Stimulated activated CD8-positive, alpha-beta memory T cell treated with anti-CD3 and anti-CD28 coated beads, Interleukin-4, amount 100 ng/mL, for 1 hour (primary cell): ENCODE measurements at places on chromosomes 16 and 17.

- peak; percentile 27 for DNase-seq
Observed at GRCh38 chr16:82229800-82230619, 60.0 kb upstream of the MPHOSPH6 start.

GRCh38 chr17:75601057-75601987 is 13.7 kb downstream of the MYO15B start:
- DNase-seq: peak; percentile 39

DNA sequence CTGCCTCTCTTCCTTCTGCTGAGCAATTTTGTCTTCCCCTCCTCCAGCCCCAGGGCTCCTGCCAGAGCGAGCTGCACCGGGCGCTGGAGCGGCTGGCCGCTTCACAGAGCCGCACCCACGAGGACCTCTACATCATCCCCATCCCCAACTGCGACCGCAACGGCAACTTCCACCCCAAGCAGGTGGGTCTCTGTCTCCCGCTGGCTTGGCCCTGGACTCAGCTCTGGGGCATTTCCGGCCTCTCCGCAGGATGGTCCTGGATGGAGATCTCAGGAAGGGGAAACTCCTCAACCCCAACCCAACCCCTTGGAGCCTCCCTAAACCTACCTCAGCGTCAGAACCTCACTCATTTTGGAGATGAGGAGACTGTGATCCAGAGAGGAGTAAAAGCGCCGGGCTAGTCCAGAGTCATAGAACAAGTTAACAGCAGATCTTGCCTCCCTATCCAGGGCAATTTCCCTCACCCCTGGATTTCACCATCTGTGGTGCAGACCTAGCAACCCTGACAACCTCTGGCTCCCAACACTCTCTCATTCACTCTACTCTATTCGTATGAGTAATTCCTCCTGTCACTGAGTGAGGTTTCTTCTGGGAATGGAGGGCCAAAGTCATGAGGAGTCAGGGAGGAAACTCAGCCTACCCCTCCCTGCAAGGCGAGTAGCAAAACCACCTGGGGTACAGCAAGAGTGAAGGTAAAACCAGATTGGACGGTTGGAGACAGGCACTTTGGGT is 10.8 kb downstream of the IGFBP4 start:
- no peak for DNase-seq

GRCh38 chr16:56855946-56856345 is 9.1 kb upstream of the SLC12A3 start:
- DNase-seq: no peak

GRCh38 chr17:78658281-78658785 is 81.1 kb upstream of the DNAH17 start:
- no peak for DNase-seq

- no peak for DNase-seq
Observed at GRCh38 chr16:78528265-78528664, 428.8 kb downstream of the WWOX start.

DNA sequence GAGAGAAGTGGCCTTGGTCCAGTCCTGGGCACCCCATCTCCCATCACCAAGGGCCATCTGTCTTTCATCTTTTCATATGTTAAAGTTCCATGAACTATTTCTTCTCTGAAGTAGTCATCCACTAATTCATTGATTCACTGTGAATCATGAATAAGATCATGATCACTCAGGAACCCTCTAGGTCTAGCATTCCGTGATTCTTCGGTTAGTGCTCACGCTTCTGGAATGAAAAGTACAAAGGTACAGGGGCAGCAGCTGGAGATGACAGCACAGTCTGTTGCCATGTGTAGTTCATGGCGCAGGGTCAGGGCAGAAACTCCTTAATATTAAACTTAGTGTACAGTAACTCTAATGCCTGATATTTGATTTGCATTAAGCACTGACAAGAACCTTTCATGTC is 127.1 kb downstream of the CDH13 start:
- DNase-seq: no peak

DNA sequence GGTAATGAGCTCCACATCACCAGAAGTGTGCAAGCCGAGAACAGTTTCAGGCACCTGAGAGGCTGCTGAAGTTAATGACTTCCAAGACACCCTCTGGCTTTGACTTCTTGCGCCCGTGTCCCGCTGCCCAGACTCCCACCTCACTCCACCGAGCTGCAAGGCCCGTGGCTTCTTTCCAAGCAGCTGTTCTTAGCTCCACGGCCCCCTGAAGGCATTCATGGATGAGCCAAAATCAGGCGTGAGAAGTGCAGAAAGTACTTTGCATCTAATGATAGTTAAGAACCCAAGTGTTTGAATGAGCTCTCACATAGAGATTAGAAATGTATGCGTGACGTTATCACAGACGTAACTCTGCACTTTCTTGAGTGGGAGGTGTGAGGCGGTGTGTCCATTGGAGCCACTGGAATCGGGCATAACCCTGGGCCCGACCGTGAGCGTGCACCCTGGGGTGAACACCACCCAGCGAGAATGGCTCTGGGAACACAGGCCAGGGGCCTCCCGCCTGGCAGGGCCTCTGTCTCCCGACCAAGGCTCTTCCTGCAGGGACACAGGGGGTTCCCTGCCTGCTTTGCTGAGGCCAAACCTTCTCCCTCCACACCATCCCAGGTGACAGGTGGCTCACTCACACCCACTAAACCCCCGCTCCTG is 11.0 kb downstream of the NPTX1 start:
- no peak for DNase-seq

GRCh38 chr16:82993926-82994325 is 367.2 kb downstream of the CDH13 start:
- DNase-seq: no peak

GRCh38 chr16:16915771-16916170 is 536.8 kb downstream of the NPIPA7 start:
- DNase-seq: no peak

DNA sequence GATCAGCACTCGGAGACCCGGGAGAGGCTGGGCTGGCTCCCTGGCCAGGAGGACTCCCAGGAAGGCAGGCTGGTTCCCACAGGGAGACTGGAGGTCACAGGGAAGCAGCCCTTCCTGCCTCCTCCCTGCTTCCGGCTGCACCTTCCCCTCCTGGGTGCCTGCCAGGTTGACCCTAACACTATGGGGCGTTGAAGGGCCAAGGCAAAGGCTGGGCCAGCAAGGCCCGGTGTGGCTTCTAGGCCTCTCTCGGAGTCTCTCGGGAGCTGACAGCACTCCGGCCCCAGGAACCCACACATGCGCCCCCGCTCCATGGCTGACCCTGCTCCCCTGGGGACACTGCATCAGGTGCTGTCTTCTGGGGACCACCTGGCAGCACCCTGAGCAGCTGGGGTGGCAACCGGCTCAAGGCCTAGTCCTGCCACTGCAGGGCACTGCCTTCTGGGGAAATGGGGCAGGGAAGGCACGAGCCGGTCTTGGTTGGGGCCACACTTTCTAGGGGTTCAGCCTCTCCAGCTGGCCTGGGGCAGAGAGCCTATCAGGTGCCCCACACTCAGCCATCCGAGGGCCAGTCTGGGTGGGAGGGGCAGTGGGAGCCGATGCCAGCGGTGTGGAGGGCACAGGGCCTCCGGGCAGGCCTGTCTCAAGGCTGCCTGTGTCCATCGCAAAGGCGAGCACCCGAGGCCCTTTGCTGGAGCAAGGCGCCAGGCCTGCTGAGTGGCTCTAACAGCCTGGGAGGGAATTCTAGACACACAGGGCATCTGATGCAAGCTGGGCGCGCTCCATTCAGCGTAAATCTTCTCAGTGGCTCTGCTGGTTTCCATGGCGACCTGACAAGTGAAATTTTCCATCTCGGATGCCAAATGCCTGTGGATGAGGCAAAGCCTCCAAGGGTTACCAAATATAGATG is 5.6 kb upstream of the MTSS2 start:
- no peak for DNase-seq

DNA sequence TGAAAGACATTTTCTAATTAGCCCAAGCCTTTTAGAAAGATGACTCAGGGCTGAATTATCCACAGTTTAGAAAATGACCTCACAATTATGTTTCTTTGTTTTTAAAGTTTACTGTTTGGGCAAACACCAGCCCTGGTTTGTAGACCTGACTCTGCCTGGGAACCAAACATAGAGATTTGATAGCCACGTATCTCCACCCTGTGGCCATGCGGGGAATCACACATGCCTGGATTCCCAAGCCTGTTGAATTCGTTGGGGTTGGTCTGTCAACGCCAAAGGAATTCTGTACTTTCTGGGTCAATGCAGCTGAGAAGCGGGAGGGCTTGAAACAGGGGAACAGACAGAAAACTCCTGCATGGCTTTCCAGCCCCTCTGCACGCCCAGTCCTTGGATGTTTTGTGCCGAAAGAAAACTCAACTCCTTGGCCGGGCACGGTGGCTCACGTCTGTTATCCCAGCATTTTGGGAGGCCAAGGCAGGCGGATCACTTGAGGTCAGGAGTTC is 26.9 kb downstream of the CD300A start:
- DNase-seq: no peak

- DNase-seq: no peak
Observed at GRCh38 chr17:1533661-1534325, 17.4 kb upstream of the INPP5K start.

DNA sequence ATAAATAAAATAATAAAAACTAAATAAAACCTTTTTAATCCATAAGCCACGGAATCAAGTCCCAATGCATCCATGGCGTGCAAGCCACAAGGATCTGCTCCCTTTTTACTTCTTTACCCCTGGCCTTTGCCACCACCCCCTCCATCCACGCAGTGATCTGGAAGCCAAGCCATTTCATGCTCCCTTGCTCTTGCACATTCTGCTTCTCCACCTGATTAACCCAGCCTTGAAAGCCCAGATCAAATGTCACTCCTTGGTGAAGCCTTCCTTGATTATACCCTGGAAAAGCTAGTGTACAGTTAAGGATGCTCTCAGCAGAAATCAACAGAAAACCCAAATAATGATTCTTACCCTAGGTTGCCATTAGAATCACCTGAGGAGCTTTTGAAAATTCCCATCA is 9.9 kb downstream of the LRRC3C start:
- DNase-seq: no peak

- DNase-seq: no peak
Observed at GRCh38 chr16:56262148-56262547, 70.9 kb downstream of the GNAO1 start.

DNA sequence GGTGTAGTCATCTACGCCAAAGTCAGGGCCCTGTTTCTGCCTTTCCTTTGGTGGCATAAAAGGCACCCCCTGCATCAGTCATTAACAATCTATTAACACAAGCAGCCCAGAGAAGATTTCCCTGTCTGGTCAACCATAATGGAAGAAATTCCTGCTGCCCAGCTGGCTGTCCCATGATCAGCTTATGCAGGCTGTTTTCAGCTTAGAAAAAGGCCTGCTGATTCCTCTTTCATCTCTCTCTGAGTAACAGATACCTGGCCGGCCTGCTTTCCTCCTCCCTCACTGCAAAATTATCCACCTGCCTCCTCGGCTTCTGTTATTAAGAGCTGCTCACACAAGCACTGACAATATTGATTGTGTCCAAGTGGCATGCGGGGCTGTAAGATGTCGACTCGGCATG is 70.3 kb upstream of the MMP2 start:
- no peak for DNase-seq

DNA sequence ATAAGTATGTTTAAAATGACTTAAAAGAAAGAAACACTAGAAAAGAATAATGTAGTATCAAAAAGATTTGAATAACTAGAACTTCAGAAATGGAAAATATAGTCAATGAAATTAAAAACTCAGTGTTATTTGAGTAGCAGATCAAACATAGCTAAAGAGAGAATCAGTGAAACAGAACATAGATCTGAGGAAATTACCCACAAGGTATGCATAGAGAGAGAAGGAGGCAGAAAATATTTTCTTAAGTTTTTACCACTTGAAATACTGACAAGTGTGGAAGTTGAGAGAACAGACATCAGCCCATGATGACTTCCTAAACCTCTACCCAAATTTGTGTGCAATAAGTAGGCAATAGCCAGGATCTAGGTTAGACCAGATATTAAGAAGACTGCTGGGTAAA is 52.4 kb downstream of the ARHGAP17 start:
- DNase-seq: no peak

- DNase-seq: no peak
Observed at GRCh38 chr16:31472709-31473203, 804 bp downstream of the TGFB1I1 start.

- no peak for DNase-seq
Observed at GRCh38 chr17:79631640-79632431, 21.0 kb upstream of the RBFOX3 start.

DNA sequence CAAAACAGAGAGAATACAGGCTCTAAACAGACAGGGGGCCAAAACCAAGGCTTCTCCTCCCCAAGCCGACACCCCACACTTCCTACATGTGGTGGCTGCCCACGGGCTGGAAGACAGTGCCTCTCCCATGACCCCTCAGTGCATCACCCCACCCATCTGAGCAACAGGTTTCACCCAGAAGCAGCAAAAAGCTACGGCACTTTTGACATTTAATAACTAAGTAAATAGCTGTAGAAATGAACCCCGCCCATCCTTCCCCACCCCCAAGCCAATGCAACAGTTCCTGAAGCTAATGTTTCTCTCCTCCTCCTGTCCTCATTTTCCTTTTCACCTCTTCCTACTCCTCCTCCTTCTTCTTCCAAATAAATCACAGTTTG is 9.9 kb upstream of the SOX9 start:
- DNase-seq: no peak

GRCh38 chr17:29010129-29010528 is 4.3 kb upstream of the SEZ6 start:
- DNase-seq: no peak

DNA sequence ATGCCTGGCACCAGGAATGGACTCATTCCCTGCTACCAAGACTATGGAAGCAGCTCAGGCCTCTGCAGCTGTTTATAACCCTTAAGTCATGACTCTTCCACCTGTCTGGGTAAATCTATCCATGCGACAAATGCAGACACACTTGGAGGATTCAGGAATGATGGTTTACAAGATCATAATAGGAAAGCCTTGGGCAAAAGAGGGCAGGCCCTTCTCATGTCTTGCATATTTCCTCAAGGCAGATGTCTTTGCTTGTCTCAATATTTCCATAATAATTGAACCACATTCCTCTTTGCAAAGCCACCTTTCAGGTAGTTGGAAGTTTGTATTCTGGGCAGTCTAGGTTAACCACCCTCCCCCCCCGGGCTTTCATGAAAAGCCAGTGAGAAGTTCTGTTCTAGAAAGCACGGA is 884 bp upstream of the JPT1 start:
- no peak for DNase-seq

DNA sequence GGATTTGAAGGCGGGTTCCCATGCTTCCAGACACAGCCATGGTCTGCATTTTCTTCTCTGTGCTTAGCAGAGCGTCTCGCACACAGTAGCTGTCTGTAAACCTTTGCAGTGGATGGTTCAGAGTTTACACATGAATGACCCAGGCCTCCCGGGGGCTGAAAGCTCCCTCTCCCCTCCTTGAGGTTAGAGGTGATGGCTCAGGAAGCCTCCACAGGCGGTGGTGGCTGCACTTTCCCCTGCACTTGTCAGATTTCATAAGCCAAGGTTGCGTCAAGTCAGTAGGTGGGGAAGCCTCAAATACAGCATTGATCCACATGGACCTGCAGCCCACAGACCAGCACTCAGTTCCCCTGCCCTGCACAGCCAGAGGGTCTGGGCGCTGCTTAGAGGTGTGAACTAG is 211.9 kb downstream of the KATNIP start:
- DNase-seq: no peak

- no peak for DNase-seq
Observed at GRCh38 chr17:27989046-27989445, 53.4 kb upstream of the NLK start.

- no peak for DNase-seq
Observed at GRCh38 chr17:77507111-77507885, 366.5 kb downstream of the SEC14L1 start.
